ENCODE measurements at places on chromosomes 12 and 14. TPM values are rescaled to one million over a fixed set of nuclear protein-coding genes. Genes with fewer than 3 reads are reported as not detected.

GRCh38 chr14:49972823-49973222 lies 79.9 kb downstream of the ARF6 start:
- DNase-seq: peak; percentile 91

Gene JDP2
- total RNA-seq: 31.5 TPM

DNA sequence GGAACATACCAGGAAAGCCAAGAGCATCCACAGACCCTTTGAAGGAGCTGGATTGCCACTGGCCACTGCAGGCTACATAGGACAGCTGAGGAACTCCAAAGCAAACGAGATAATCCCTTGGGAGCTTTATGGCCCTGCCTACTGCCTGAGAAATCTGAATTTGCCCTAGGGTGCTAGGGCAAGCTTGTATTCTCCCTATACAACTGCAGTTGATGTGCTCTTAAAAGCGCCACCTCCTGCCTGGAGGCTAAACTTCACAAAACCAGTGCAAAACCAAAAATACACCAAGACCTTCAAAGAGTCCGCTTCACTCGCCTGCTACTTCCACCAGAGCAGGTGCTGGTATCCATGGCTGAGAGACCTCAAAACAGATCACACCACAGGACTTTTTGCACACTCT lies 99.6 kb upstream of the KRR1 start:
- no peak for DNase-seq

- DNase-seq: no peak
These were observed 152.1 kb downstream of the SRGAP1 start for GRCh38 chr12:63996556-63996955.

DNA sequence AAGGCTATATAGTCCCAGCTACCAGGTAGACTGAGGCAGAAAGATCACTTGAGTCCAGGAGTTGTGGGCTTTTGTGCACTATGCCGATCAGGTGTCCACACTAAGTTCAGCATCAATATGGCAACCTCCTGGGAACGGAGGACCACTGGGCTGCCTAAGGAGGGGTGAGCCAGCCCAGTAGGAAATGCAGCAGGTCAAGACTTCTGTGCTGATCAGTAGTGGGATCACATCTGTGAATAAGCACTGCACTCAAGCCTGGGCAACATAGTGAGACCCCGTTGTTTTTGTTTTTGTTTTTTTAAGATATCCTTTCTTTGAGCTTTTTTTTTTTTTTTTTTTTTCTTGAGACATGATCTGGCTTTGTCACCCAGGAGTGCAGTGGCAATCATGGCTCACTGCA lies 135.8 kb upstream of the AEBP2 start:
- DNase-seq: no peak

- peak; percentile 96 for DNase-seq
These were observed 181.3 kb upstream of the FKBP4 start for GRCh38 chr12:2613326-2614073.

Gene GPHN
- 4.7 TPM for total RNA-seq

- peak; percentile 69 for DNase-seq
These were observed 33.8 kb downstream of the STK38L start for GRCh38 chr12:27277846-27278260.

- no peak for DNase-seq
These were observed 905 bp downstream of the ZNF84 start for GRCh38 chr12:133038118-133038709.

GRCh38 chr12:1896964-1897363 lies 21.5 kb downstream of the CACNA2D4 start:
- no peak for DNase-seq

Gene DNM1L
- total RNA-seq: 74.9 TPM

DNA sequence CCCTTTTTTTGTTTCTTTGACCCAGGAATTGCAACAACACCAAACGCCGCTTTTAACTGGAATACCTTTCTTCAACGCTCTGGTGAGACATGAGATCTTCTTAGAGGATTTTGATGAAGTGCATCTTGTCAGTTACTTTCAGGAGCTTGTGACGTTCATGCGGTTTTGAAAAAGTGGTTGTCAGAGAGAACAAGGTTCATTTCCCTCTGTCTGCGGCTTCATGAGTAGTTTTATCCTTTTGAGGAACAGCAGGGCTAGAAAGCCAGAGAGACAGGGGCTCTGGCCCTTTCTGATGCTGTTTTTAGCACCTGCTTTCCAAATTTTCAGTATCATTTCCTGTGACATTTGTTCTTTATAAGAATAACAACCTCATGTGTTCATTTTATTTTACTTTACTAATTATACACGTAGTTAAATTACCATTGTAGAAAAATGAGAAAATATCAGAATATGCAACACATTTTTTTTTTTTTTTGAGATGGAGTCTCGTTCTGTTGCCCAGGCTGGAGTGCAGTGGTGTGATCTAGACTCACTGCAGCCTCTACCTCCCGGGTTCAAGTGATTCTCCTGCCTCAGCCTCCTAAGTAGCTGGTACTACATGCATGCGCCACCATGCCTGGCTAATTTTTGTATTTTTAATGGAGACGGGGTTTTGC lies 61.8 kb downstream of the GLT1D1 start:
- no peak for DNase-seq

DNA sequence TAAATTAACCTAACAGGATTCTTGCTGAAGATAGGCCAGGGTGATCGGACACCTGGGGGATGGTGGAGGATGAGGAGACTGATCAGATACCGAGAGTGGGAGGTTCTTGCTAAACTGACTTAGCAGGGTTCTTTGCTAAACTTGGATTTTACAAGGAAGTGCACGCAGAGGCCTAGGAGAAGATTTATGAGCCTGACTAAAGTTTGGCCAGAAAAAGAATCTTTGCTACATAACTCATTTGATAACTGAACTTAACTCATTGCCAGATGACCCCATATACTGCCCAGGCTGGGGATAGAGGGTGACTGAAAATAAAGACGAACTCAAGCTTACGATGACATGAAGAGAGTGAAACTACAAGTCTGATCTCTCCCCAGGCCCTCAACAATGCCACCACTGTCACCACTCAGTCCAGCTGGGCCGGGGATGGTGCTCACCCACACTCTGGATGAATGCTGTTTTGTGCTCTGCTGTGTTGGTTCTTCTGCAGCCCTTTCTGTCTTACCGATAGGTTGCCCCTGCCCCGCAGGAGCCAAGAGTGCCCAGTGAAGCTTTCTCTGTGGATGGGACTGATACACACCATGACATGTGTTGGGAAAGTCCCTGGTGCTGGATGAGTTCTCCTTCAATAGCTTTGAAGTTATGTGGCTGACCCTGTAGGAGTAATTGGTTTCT lies 29.0 kb downstream of the PPFIBP1 start:
- no peak for DNase-seq

Gene KCNC2
- not detected for total RNA-seq

Gene MYO1H
- not detected for total RNA-seq

Gene CACNA1C
- 0.57 TPM for total RNA-seq

Gene LAG3
- total RNA-seq: 0.45 TPM

DNA sequence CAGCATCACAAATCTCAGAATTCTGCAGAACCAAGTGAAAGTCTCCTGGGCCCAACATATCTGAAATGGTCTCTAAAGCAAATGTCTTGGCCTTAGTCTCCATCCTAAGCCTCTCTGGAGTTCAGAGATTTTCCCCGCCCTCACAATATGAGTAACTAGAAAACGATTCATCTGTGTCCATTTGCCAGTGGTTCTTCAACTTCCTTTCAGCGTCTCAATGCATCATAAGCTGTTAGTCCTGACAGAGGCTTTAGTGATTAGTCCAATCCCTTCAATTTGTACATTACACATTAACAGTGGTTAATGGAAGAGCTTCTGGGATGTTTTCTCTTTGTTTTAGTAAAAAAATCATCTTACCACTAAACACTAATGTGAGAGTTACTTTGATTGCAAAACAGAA lies 17.4 kb downstream of the NPC2 start:
- peak; percentile 75 for DNase-seq

DNA sequence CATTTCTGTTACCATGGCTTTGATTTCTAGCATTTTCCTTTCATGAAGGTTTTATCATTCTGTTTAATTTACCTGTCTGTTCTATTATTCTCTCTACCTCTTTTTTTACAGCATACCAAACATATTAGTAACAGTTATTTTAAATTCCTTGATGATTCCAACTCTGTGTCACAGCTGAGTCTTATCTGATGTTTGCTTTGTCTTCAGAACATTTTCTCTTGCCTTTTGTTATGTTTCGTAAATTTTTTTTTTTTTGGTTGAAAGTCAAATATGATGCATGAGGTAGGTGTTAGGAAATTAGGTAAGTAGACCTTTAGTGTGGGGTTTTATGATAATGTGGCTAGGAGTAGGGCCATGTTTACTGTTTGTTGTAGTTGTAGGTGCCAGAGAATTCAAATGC lies 496.4 kb downstream of the FOXG1 start:
- peak; percentile 40 for DNase-seq

Gene CLEC4D
- not detected for total RNA-seq

Gene FBRSL1
- 12.0 TPM for total RNA-seq

- peak; percentile 21 for DNase-seq
These were observed 273.5 kb upstream of the SOX5 start for GRCh38 chr12:24222968-24223367.

Gene TAS2R20
- total RNA-seq: 0.75 TPM

- peak; percentile 83 for DNase-seq
These were observed 11.3 kb downstream of the PHLDA1 start for GRCh38 chr12:76020281-76020680.

Gene ADAM21
- total RNA-seq: 1.3 TPM

GRCh38 chr12:98228683-98229539 lies 286.5 kb upstream of the TMPO start:
- DNase-seq: no peak

GRCh38 chr12:39764944-39765560 lies 145.4 kb upstream of the ABCD2 start:
- peak; percentile 42 for DNase-seq

- peak; percentile 56 for DNase-seq
These were observed 40.5 kb downstream of the KCNA5 start for GRCh38 chr12:5083955-5084849.

Gene STYK1
- 1.7 TPM for total RNA-seq

DNA sequence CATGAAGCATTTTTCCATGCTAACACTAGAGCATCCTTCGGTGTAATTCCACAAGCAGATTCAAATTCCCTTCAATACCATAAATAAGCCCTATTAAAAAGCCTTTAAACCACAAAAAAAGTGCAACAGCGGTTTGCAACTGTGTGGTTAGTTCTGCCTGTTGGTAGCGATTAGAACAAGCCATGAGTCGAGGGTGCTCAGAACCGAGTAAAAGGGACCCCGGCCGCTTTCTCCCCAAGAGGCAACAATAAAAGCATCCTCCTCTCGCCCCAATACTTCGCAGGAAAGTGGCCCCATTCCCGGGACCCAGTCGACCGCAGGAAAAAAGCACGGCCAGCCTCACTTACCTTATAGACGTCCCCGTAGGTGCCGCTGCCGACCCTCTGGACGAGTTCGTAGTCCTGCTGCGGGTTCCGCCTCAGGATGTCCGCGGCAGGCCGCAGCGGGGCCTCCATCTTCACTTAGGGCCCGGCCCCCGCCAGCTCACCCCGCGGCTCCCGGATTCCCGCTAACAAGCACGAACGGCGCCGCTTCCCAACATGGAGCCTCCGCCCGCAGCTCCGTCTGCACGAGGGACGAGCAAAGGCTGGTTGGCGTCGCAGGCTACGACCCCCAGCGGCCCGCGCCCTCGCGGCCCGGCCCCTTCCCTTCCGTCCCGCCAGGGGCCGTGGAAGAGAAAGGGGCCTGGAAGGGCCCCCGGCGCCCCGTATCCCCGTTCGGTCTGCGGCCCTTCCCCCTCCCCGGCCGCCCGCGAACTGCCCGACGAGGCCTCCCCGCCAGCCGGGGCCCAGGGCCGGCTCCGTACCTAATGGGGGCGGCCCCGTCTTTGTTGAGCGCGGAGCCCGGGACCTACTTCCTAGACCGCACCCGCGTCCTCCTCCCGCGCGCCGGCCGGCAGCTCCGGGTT lies 521 bp downstream of the MAP4K5 start:
- DNase-seq: peak; percentile 44

DNA sequence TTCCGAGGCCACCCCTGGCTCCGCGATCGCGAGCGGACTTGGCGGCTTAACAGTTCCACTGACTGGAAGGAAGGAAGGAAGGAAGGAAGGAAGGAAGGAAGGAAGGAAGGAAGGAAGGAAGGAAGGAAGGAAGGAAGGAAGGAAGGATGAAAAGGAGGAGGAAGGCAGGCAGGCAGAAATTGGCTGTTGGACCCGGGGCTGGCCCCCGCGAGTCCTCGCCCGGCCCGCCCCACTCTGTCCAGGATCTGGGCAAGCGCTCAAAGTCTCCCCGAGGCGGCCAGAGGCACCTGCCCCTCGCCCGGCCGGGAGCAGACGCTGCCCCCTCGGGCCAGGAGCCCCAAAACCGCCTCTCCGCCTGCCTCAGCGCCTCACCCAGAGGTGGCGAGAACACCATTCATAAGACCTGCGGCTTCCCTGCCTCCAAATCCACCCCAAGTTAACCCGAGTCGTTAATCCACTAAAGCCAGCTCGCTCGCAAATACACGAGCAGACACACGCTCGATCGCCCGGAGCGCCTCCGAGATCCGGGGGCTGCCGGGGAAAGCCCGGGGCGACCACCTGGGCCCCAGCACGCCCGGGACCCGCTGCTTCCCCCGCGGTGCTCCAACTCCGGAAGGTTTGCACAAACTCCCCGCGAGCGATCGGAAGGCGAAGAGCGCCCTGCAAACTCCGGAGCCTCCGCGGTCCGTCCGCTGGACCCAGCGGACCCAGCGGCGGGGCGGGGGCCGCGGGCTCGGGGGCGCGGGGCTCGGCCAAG lies 844 bp downstream of the DPF3 start:
- DNase-seq: no peak

DNA sequence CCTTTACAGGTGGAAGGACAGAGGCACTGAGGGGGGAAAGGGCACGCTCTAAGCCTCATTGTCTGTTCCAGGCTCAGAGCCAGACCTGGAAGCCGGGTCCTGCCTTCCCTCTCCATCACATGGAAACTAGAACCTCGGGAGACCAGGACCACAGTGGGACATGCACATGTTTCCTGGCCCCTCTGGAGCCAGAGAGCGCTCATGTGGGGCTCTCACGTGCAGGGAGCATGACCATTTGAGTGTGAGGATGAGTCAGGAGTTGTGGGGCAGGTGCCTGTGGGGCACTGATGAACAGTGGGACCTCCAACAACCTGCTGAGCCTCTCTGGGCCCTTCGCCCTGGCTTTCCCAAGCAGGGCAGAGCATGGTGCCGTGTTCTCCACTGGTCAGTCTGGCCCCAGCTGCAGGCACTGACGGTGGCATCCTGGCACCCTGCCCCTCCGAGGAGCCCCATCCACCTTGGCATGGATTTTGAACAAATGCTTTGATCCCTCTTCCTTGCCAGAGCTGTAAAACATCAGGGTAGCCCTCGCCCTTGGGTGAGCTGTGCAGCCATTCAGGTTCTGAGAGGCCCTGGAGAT lies 100.2 kb downstream of the RIN3 start:
- DNase-seq: no peak

GRCh38 chr14:59208224-59208814 lies 19.9 kb downstream of the DAAM1 start:
- DNase-seq: peak; percentile 57

GRCh38 chr12:6941267-6941666 lies 2.3 kb upstream of the RNU7-1 start:
- DNase-seq: no peak

DNA sequence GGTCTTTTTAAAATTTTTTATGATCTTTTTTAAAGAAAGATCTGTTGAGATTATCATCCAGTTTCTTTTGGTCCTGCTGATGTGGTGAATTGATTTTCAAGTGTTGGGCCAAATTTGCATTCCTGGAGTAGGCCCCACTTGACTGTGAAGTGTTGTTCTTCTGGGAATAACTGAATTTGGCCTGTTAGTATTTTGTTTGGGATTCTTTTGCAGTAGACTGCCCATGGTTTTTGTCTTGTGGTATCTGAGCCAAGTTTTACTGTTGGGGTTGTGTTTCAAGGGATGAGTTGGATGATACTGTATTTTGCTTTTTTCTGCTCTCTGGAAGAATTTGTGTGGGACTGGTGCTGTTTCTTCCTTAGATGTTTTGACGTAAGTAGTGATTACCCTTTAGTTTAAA lies 4.0 kb upstream of the SYCP3 start:
- no peak for DNase-seq

GRCh38 chr14:100472094-100472455 lies 115.1 kb downstream of the BEGAIN start:
- no peak for DNase-seq
